Left forelimb (tissue), 1 donor: ENCODE measurements at places on chromosomes 7 and 10.

- peak; percentile 4 for DNase-seq
Measured at GRCh38 chr10:123862421-123863182, 29.0 kb downstream of the CPXM2 start.

GRCh38 chr10:77643795-77644468, 6.3 kb upstream of the KCNMA1 start:
- no peak for DNase-seq

DNA sequence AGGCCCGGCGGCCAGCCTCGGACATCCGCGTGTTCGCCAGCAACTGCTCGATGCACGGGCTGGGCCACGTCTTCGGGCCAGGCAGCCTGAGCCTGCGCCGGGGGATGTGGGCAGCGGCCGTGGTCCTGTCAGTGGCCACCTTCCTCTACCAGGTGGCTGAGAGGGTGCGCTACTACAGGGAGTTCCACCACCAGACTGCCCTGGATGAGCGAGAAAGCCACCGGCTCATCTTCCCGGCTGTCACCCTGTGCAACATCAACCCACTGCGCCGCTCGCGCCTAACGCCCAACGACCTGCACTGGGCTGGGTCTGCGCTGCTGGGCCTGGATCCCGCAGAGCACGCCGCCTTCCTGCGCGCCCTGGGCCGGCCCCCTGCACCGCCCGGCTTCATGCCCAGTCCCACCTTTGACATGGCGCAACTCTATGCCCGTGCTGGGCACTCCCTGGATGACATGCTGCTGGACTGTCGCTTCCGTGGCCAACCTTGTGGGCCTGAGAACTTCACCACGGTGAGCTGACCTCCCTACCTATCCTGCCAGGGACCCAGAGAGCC, 656 bp downstream of the ASIC3 start:
- DNase-seq: no peak

DNA sequence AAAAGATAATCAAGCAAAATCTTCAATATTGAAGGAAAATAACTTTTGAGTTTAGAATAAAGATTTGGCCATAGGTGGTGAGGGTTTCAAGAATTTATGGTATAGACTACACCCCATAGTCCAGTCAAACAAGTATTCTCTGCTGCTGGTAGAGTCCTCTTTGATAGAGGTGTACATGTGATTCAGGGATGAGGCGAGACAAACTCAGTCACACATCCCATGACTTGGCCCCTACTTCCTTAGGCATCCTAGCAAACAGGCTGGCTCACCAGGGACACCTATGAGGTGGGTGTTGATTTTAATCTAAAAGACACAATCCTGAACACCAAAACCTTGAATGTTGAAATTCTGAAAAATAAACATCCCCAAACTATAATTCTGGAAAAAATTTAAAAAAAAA, 78.1 kb upstream of the SLC25A13 start:
- DNase-seq: no peak

DNA sequence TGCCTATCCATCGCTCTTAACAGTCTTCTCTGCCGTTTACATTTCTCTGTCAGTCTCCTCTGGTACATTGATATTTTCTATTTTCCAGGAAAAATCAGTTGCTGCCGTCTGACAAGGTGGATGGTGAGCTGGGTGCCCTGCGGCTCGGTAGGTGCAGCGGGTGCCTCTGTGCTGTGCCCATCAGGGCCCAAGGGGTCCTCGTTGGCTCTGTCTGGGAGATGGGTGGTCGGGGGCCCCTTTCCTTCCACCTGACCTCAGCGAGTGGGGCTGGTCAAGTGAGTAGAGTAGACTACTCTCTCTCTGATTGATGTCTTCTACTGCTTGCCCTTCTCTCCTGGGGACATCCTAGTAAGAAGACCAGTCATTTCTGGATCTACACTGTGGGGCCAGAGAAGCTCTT, 57.4 kb downstream of the MINDY4 start:
- no peak for DNase-seq

DNA sequence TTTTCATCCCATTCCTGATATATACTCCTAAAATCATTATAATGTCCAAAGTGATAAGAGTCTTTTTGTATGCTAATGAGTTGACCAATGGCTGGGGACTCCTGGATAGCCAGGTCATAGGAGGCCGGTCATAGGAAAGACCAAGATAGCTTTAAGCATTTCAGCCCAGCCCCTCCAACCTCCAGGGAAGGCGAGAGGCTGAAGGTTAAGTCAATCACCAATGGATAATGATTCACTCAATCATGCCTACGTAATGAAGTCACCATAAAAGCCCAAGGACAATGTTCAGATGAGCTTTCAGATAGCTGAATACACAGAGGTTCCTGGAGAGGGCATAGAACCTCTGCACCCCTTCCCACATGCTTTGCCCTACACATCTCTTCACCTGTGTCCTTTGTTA, 75.7 kb downstream of the VWDE start:
- DNase-seq: no peak

DNA sequence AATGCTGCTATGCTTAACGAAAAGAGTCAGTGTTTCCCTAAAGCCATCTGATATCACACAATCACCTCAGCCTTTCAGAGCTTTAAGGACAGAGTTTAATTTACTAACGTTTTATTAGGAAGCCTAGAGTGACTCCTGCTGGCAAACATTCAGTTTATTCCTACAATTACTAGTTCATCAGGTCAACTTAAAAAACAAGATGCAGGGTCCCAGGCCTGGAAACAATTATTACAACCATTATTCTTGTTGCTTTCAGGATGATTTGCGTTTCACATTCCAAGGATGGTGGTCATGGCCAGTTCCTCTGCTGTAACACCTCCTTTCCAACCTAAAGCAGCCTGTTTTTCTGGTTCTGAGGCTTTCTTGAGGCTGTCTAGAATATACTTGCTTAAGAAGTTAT, 1.5 kb upstream of the FAM53B start:
- no peak for DNase-seq

- no peak for DNase-seq
Measured at GRCh38 chr7:30351724-30352123, 67.3 kb downstream of the ZNRF2 start.

GRCh38 chr7:30335763-30336487, 51.5 kb downstream of the ZNRF2 start:
- no peak for DNase-seq

GRCh38 chr7:26696161-26696560, 168.2 kb downstream of the SKAP2 start:
- no peak for DNase-seq

GRCh38 chr10:10010397-10010796, 1007.3 kb upstream of the CELF2 start:
- no peak for DNase-seq

- DNase-seq: no peak
Measured at GRCh38 chr10:132488231-132488821, 49.3 kb upstream of the INPP5A start.

- DNase-seq: no peak
Measured at GRCh38 chr10:112340601-112341000, 33.3 kb upstream of the ACSL5 start.

DNA sequence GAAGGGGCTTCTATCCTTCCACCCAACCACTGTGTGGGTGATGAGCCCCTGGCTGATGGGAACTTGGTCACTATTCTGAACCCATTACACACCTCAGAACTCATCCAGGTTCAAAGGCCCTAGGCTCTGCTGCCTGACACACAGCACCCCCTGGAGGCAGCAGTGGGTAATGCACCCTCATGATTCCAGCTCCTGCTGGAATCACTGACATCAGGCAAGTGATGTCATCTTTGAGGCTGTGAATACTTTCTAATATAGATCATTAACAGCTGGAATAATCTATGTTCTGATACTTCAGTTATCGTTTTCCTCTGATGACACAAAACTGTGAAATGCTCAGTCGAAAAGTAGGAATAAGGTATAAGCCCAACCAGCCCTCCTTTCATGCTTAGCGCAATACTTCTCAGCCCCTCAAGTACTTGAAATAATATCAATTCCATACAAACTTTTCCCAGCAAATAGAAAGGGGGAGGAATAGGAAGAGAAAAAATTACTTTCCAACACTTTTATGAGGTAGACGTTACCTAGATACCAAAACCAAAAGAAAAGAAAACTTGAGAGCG, 7.5 kb upstream of the RBP3 start:
- peak; percentile 66 for DNase-seq

GRCh38 chr7:56092789-56093531, at the start of gene PHKG1:
TSS of gene PHKG1 (minus strand) at chr7:56092952. CDS start at chr7:56088941, 4,011 bp downstream.
- DNase-seq: peak; percentile 87

DNA sequence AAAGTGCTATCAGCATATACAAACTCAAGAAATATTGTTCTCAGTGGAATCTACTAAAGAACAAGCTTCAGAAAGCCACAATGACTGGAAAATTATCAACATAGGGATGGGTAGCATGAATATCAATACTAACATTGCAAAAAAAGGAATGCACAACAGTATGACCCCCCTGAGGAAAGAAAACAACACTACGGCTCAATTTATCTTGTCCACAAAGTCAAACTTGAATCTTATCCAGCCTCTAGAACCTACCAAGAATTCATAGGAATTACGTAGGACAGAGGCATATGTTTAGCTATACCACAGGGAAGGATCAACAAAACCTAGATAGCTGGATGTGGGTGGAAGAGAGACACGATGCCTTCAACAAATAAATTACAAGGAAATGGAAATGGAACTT, 54.6 kb downstream of the AGMO start:
- DNase-seq: no peak

- DNase-seq: peak; percentile 38
Measured at GRCh38 chr10:131848741-131849590, 51.8 kb upstream of the PPP2R2D start.

DNA sequence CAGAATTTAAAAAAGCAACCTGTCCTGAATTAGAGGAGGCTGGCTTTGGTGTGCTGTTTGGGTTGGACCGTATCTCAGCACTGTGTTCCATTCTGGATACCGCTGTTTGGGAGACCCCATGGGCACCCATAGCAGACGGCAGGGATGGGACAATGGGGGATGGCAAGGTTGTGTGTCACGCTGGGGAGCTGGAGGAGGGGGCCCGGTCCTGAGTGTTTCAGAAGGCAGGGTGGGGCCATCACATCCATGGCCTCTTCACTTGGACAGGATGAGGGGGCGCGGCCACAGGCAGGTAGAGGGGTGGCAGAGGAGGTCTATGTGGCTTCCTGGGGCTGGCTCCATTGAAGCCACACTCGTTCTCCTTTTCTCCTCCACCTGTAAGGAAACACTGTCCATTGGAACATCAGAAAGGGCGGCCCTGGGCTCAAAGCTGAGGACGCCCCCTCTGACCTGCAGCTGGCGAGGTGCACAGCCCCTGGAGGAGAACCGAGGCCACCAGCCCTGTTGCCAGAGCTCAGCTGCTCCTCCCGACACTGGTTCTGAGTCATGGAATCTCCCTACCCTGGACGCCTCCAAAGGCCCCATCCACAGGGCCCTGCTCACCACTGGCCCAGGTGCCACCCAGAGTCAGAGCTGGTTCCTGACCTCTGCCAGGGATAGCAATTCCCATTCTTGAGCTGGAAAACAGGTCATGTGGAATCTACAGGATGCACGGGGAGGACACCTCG, 587.3 kb downstream of the DNAJB6 start:
- DNase-seq: no peak

DNA sequence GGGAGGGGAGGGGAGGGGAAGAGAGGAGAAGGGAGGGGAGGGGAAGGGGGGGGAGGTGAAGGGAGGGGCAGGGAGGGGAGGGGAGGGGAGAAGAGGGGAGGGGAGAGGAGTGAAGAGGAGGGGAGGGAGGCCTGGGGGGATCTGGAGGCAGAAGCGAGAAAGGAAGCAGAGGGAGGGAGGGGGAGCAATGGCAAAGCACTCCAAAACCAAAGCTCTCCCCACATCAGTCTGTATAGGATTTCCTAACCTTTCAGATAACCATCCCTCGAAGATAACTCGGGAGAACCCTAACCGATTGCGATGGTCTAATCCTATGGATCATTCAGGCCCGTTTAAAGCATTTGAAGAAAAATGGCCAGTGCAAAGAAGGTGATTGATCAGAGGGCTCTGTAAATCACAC, 19.0 kb downstream of the EBF3 start:
- DNase-seq: no peak
